ENCODE measurements at places on chromosomes 12 and 14.
A peak's percentile ranks its signal among the peaks of the same experiment; 100 is the strongest.

GRCh38 chr12:116603546-116604177 lies 44.5 kb downstream of the MAP1LC3B2 start:
- no peak for DNase-seq

DNA sequence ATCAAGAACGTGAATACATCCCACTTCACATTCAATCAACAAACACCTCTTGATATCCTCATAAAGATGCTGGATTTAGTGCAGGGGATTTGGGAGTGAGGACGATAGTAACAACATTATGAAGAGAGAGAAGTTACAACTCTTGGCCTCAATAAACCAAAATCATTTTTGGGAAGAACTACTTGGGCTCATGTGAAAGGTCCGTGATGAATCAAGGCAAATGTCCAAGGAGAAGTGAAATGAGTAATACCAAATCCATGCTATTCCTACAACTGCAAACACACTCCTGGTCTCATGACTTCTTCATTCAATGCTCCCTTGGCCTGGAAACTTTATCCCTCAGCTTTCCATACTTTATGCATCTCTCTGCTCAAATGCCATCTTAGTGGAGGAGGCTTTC lies 162.0 kb upstream of the LMNTD1 start:
- no peak for DNase-seq

DNA sequence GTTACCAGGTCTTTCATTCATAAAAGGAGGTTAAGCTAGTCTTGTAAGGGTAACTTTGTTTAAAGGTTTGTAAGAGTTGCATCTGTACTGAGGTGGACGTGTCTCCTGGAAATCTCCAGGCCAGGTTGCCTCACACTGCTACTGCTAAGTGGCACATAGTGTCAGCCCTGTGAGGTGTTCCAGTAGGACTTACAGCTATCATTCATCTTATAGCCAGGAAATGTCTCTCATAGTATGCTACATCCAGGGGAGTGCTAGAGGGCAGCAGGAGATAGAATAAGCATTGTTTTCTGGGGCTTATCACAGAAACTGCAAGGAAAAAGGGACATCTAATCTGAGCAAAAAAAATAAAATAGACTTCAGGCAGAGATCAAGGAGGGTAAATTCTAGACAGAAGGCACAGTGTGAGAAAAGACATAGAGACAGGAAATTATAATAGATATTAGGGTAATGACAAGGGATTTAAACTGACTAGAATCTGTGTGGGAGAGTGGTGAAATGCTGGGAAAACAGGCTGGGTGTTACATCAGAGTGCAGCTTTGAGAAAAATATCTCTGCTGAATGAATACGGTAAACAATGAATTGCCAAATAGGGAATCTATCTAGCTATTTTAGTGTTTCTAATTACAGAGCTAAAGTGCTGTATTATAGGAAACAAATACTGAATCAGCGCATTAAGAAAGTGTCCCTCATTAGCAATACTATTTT lies 205.1 kb upstream of the ABCD2 start:
- DNase-seq = no peak

DNA sequence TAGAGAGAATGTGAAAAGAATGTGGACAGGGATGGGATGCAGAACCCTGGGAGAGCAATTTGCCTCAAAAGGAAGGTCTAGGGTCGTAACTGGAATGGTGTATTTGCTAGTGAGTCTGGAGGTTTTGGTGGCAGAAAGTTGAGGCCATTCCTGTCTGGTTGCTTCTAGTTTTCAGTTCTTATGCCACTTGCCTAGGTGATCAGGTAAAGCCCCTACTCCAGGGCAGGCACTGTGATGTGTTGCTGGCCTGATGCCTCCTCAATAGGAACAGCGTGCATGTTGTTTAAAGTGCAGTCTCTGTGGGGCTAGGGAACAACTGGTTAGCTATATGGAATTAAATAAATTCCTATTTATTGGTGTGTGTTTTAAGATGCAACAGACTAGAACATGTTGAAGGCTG lies 6.4 kb downstream of the OS9 start:
- DNase-seq = no peak

- DNase-seq = no peak
These were observed 1.0 kb upstream of the RERG start for GRCh38 chr12:15222219-15222618.

- DNase-seq = no peak
These were observed 138.4 kb upstream of the FRMD6 start for GRCh38 chr14:51513281-51513680.

GRCh38 chr12:13022851-13023271 lies 21.3 kb upstream of the FAM234B start:
- DNase-seq = no peak

DNA sequence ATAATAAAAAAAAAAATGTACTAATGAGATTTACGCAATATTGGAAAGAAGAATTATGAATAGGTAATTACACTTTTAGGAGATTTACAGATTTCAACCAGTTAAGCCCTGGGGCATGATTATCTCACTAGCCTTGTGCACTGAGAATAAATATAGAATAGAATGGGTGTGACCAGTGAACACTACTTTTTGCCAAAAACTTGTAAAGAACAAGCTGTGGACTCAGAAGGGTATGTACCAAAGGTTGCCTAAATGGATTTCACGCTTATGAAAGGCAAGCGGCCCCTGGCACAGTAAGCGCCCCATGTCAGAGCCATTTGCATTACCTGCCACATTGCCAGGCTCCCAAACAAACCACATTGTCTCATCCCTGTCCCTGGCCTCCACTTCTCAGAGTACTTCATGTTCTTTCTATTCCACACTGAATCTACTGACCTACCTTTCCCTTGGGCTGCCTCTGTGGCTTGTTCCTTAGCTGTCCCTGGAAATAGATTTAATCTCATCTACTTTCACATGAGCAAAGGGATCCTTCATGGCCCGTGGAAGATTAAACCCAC lies 170.6 kb upstream of the DIO2 start:
- no peak for DNase-seq

- no peak for DNase-seq
These were observed 38.3 kb upstream of the GRIP1 start for GRCh38 chr12:66717036-66717673.

- DNase-seq = no peak
These were observed 5.8 kb downstream of the PLEKHD1 start for GRCh38 chr14:69490219-69490918.

GRCh38 chr14:83255727-83256090 lies 1722.1 kb upstream of the SEL1L start:
- DNase-seq = no peak

DNA sequence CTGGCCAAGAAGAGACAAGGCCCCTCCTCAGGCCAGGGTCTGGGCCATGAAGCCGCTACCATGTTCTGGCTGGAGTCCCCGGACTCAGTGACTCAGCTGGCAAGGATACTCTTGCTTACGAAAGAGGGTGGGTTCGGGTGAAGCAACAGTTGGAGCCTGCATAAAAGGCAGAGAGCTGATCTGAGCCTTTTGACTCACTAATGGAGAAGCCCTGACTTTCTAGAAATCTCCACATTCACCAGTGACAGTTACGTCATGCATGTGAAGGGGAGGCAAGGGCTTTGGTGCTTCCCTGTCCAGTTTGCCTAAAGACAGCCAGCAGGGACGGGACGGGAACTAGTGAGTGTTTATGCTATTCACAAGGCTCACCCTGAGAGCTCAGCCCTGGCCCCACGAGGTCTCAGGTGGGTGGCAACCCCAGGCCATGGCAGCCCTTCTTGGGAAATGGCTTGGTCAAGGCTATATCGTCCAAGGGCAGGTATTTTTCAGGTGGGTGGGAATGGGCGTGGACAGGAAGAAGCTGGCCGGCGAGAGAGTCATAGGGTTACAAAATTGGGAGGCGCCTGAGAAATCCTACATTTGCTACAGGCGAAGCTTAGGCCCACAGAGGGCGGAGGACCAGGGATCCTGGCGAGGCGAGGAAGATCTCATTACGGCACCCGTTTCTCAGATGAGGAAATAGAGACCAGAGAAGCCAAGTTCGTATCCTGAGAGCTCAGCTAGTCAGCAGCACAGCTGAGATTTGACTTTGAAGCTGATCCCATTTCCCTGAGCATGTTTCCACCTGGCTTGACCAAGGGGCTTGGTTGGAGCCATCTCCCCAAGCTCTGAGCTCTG lies 314.6 kb downstream of the BCL11B start:
- peak; percentile 4 for DNase-seq

GRCh38 chr12:67484791-67485480 lies 163.6 kb upstream of the DYRK2 start:
- no peak for DNase-seq

DNA sequence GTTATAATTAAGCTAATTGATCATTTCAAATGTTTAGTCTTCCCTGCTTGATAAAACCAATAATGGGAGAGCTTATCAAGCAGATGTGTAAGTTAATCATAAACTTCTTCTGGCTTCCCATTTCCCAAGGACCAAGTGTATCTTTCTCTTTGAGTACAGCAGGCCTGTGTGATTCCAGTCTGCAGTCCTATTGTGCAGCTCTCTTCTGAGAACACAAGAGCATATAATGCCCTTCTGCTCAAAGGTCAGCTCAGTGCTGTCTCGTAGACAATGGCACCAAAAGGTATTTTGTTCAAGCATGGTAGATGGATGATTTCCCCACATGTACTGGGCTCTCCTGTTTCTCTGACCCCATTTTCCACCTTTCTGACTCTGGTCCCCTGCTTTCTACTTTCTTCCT lies 101.8 kb upstream of the DYRK2 start:
- no peak for DNase-seq

GRCh38 chr12:29346769-29347421 lies 34.1 kb downstream of the ERGIC2 start:
- no peak for DNase-seq

DNA sequence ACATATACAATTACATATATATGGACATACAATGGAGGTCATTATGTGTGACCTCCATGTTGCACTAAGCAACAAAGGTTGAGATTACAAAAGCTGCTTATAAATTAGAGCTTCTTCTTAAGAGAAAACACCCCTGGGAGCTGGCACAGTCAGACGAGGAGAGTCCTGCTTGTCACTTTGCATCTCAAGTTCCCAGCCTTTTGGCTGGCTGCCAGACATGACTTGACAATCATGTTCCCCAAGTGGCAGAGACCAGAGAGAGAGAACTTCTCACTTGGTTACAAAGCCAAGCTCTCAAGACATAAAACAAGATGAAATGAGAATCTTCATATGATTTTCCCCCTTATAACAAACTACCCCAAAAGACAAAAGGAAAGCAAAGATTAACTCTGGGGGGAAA lies 8.5 kb upstream of the SYNJ2BP start:
- no peak for DNase-seq

DNA sequence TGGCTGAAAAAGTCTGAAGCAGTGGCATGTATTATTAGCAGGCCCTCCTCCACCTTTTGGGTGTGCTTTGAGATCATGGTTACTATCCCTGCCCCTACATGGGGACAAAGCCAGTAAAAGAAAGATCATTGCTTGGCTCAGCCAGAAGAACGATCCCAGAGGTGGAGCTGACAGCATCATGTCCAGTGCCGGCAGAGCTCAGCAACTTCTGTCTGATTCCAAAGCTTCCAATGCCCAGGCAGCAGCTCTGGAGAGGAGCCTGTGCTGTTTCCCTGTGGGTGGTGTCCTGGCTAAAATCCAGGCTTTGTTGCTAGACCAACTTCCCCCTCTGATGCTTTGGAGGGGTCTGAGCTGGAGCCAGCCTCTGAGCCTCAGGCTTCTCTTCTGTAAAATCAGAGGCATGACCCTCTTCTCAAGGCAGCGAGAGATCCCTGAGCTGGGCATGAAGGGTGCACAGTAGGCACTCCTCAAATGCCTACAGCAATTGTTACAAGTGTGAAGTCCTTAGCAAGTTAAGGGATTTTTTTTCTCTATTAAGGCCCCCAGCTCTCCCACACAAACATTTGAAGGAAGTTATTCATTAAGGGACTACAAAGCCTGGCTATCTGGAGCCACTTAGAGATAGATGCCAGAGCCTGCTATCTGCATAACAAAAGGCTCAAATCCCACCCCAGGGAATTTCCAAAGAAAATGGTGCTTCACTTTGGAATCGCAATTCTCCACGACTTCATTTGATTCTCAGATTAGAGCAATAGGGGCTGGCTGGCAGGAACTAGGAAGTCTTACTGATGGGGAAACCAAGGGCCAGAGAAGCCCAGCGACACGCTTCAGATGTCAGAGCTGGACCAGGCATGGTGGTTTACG lies 10.9 kb upstream of the GSC start:
- DNase-seq = no peak

- no peak for DNase-seq
These were observed 258.3 kb downstream of the FOXN3 start for GRCh38 chr14:89158701-89159100.

GRCh38 chr12:25971654-25972041 lies 13.2 kb downstream of the RASSF8 start:
- no peak for DNase-seq

DNA sequence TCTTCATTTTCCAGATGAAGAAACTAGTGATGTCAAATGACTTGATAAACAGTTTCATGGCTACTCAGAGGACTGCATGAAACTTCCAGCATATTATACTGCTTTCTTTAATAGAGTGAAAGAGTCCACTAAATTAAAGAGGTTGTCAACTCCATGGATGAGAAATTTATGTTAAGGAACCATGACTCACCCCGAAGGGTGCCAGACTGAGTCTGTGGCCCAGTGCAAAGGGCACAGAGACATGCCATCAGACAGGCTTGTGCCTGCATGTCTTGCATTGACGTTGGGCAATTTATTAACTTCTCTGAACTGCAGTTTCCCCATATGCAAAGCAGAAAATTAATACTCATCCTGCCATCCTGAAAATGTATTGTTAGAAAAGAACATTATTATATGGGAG lies 382.4 kb downstream of the APAF1 start:
- DNase-seq = no peak

- DNase-seq = no peak
These were observed 31.5 kb downstream of the ABCB9 start for GRCh38 chr12:122934722-122935121.

- no peak for DNase-seq
These were observed 15.1 kb downstream of the XRCC3 start for GRCh38 chr14:103699901-103700752.

- DNase-seq = no peak
These were observed 229.9 kb downstream of the NTF3 start for GRCh38 chr12:5661811-5662210.

GRCh38 chr12:24839268-24839791 lies 109.6 kb downstream of the BCAT1 start:
- no peak for DNase-seq

- DNase-seq = no peak
These were observed 68.2 kb downstream of the FBXW8 start for GRCh38 chr12:116978791-116979508.

DNA sequence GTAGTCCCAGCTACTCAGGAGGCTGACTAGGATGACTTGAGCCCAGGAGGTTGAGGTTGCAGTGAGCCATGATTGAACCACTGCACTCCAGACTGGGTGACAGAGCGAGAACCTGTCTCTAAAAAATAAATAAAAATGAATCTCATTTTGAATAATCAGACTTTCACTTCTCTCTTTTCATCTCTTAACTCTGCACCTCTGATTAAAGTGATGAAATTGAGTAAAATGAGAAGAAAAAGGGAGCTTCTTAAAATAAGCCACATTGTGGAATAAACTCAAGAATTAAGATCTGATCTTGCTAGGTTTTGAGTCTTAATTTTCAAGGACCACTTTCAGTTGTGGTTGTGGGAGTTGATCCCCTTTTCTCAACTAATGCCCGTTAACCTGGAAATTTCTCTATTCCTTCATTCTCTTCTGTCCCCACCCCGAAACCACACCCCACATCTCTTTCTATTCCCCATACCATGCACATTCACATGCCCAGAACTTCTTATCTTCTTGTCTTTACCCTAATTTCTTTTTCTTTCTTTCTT lies 70.9 kb upstream of the ETV6 start:
- no peak for DNase-seq

GRCh38 chr12:3117144-3117581 lies 40.0 kb downstream of the TSPAN9 start:
- DNase-seq = no peak
